Activated naive CD8-positive, alpha-beta T cell treated with anti-CD3 and anti-CD28 coated beads, Interleukin-2, amount 50 U/mL, for 16 hours (primary cell): ENCODE measurements at places on chromosomes 3 and 15.

GRCh38 chr3:43894176-43895049 lies 203.7 kb downstream of the ABHD5 start:
- DNase-seq = no peak

DNA sequence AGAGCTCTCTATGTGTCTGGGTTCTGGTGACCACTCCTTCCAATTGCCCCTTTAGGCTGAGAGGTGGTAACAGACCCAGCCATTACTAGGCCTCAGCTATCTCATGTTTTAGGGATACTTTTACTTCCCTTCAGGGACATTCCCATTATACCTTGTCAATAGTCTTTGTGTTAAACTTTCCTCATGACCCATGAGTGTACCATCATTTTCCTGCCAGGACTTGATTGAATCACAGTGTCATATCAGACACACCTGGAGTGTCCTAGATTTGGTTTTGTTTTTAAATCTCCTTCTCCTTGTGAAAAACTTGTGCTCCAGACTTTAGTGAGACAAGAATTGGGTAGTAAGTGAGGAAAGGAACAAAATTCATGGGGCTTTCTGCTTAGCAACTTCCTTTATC lies 136.6 kb downstream of the KCNAB1 start:
- no peak for DNase-seq

- peak; percentile 40 for DNase-seq
Observed at GRCh38 chr3:48232734-48233133, 8.2 kb upstream of the ZNF589 start.

GRCh38 chr3:133038731-133039375 lies 662 bp downstream of the TMEM108 start:
- no peak for DNase-seq

DNA sequence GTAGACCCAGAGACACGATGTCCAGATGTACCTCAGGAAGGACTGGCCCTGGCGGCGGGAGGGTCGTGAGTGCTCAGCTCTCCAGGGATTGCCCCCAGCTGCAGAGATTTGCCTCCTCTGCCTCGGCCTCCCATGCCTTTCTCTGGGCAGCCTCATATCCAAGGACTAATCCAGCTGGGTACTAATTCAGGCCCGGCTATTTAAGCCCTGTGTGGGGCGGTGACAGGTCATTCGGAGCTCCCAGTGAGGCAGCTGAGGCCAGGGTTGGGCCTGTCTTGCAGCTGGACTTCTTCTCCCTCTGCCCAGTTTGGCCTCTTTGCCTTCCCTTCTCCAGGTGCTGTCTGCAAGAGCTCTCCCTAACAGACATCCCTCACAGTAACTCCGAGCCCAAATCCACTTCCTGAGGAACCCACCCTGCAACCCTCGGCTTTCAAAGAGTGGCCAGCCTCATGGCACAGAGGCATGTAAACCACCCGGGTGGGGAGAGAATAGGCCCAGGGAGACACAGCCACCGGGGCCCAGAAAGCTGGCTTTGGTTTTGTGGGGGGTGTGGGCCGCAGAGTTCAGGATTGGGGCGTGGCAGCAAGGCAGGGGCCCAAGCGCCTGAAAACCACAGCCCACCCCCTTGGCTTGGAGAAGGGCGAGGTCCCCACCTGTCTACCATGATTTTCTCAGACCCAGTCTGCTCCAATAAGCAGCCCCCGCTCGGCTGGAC lies 85.8 kb downstream of the PPCDC start:
- no peak for DNase-seq

DNA sequence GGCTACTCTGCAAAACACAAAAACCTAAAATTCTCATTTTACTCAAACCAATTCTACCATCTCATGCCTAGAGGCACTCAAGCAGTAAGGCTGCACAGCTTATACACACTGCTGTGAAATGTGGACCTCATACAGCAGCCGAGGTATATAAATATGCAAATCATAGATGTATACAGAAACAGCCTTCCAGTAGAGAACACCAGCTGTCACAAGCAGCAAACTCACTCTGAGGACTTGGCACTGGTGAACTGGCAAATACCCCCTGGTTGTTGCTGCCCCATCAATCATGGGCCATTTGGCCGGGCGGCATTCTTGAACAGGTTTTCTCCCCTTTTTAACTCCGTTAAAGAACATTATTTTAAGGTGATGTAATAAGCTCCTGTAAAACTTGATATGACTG lies 378.0 kb downstream of the LSAMP start:
- no peak for DNase-seq

DNA sequence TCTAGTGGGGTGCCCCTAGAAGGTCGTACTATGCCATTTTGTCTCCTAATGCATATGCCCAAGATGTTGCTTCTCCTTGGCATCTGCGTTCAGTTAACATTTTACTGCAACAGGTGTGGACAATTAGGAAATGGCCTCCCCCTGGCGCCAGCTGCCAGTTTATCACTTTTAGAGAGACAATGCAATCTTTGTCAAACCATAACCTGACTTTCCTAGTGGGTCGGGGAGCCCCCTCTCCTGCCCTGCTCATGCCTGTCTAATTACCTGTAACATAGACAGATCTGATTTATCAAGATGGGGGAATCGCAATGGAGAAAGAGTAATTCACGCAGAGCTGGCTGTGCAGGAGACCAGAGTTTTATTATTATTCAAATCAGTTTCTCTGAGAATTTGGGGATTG lies 353.7 kb upstream of the SGO1 start:
- no peak for DNase-seq

GRCh38 chr3:129432036-129432435 lies 3.6 kb upstream of the EFCAB12 start:
- no peak for DNase-seq

DNA sequence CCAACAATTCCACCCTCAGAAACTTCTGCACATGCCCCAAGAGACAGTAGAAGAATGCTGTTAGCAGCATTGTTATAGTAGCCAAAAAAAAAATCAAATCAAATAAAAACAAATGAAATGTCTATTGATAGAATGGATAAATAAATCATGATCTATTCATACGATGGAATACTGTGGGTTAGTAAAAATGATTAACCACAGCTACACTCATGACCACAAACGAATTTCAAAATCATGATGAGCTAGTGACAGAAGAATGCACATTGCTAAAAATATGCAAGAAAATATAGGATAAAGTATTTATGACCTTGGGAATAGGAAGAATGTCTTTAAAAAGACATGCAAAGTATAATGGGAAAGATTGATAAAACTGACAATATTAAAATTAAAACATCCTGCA lies 57.5 kb upstream of the ACAN start:
- DNase-seq = no peak
